ENCODE measurements at places on chromosomes 2 and 18.

- no peak for DNase-seq
These were observed 38.9 kb downstream of the DHX57 start for GRCh38 chr2:38836791-38837190.

- no peak for DNase-seq
These were observed 365.2 kb downstream of the DSEL start for GRCh38 chr18:67151366-67151765.

- no peak for DNase-seq
These were observed 53.5 kb upstream of the KCNE4 start for GRCh38 chr2:222998459-222998858.

GRCh38 chr2:175356901-175357300 is 175.4 kb upstream of the ATP5MC3 start:
- no peak for DNase-seq

GRCh38 chr2:227377467-227378351 is 1.4 kb downstream of the TM4SF20 start:
- DNase-seq, result no peak

- no peak for DNase-seq
These were observed 97.0 kb downstream of the TFCP2L1 start for GRCh38 chr2:121187982-121188411.

DNA sequence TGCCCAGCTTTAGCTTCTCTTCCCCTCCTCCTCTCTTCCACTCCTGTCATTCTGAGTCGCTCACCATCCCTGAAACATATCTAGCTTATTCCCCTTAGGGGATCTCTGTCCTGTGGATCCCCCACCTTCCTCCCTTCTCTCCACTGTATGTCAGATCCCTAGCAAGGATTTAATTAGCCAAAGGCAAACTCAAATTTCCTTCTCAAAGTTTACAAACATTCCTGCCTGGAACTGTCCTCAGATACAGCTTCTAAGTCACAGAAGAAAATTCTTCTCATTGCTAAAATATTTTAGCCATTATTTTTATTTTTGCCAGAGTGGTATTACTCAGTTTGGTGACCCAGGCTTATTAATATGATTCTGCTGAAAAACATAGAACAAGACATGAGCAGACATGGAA is 315.3 kb downstream of the CYP26B1 start:
- no peak for DNase-seq

- DNase-seq, result no peak
These were observed 13.2 kb downstream of the TSHZ1 start for GRCh38 chr18:75223687-75224347.

GRCh38 chr2:135150725-135151124 is 98.6 kb downstream of the RAB3GAP1 start:
- DNase-seq, result no peak

- no peak for DNase-seq
These were observed 566 bp upstream of the POLI start for GRCh38 chr18:54268751-54269150.

DNA sequence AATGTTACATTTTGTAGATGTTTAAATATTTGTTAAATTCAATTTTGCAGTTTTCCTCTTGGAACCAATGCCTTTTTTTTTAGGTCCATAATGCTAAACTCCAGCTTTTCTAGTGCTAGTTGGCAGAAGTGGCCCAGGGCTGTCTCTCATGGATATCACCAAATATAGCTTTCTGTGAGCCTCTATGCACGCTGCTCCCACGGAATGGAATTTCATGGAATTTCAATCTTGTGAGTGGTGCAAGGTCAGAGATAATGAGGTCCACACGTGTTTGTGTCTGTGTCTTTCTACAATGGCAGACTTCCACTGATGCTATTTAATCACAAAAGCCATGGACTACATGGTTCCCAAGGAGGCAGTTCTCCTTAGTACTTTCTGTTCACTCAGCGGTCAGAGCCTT is 191.5 kb upstream of the PARD3B start:
- DNase-seq, result no peak

GRCh38 chr2:72920318-72921087 is 3.2 kb downstream of the EMX1 start:
- DNase-seq, result peak; percentile 35

DNA sequence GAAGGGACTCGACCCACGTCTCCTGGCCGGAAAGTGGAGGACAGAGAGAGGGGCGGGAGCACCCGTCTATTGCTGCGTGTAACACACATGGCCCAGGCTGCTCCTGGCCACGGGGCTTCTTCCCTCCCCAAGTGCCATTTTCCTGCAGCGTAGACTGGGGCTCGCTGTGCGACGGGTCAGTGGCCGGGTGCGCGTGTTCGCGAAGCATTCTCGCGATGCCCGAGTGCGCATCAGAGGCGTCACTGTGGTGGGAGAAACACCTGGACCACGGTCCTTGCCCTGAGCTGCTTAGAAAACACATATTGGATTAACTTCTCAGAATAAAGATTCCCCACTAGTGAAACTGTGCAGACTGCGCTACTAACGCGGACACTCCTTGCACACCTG is 200.8 kb downstream of the EIPR1 start:
- no peak for DNase-seq

- DNase-seq, result no peak
These were observed 59.5 kb downstream of the TMEM131 start for GRCh38 chr2:97936199-97936598.

DNA sequence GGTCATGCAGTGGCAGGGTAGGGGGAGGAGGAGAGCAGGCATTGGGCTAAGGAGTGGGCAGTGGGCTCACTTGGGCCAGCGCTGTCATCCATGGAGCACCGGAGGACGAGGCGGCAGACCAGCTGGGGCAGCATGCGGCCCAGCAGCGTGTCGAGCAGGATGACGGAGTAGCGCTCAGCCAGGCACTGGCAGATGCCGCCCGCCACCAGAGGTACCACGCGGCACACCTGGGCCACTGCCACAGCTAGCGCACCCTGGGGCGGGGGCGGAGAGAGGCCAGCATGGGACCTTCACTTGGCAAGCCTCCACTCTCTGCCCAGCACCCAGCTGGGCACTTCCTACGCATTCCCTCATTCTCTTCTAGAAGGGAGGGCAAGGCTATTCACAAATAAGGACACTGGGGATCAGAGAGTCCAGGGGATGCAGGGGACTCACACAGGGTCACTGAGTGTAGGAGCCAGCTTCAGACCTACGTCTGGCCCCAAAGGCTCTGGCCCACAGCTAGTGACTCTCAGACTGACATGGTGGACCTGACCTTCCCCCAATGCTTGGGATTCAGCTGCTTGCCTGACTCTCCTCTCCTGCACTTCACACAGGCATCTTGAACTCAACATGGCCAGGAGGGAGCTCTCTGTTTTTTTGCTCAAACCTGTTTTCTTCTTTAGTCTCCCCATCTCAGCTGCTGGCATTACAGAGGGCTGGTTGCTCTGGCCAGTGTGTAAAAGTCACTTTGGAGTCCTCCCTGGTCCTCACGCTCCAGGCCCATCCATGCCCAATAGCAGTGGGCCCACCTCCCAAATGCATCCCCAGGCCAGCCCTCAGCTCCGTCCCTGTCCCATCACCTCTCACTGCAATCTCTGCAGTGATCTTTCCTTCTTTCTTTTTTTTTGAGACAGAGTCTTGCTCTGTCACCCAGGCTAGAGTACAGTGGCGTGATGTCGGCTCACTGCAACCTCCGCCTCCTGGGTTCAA is 4.1 kb downstream of the SFTPB start:
- DNase-seq, result no peak
